ENCODE measurements at places on chromosomes 3 and 15. TPM values are rescaled to one million over a fixed set of nuclear protein-coding genes. Genes with fewer than 3 reads are reported as not detected.

- DNase-seq: no peak
Observed at GRCh38 chr15:41866263-41866703, 27.6 kb downstream of the SPTBN5 start.

DNA sequence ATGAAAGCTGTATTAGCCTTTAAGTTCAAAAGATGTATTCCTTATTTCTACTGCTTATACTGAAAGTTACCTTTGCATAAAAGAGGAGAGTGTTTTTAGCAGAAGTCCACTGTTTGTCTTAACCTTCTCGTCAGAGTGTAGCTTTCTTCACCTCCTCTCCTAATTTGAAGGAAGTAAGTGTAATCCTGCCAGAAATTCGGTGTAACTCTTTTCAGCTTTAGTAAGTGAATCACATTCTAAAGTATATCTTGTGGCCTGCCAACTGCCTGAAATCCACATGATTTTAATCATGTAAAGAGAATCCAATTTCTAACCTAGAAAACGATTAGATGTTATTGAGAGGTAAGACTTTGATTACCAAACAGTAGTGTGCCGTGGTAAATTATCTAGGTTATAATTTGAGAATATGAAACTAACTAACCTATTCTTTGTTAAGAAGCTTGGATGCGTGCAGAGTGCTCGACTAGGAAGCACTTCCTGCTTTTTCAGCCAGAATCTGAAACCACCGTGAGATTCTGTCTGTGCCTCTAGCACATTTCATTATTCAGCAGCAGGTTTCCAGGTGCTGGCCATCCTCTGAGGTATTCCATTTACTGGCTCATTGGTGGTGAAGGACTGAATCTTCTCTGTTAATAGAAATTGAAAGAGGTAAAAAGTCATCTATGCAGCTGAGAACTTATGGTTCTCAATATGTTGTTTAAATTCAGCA lies 7.5 kb downstream of the GYG1 start:
- no peak for DNase-seq

DNA sequence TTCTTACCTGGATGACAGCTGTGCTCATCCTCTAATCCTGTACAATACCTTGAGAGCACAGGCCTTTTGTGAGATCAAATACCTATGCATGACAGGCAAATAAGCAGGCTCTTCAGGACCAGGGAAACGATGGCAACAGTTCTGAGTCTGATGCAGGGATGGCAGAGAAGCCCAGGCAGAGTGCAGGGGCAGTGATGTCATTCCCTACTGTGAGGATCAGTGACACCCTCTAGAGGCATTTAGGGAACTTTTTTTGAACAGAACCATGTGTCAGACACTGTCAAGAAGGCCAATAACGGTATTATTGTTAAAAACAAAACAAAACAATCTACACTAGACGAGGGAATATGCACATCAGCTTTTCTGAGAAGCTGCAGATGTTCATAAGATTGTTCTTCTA lies 314.8 kb upstream of the CTDSPL start:
- peak; percentile 51 for DNase-seq

DNA sequence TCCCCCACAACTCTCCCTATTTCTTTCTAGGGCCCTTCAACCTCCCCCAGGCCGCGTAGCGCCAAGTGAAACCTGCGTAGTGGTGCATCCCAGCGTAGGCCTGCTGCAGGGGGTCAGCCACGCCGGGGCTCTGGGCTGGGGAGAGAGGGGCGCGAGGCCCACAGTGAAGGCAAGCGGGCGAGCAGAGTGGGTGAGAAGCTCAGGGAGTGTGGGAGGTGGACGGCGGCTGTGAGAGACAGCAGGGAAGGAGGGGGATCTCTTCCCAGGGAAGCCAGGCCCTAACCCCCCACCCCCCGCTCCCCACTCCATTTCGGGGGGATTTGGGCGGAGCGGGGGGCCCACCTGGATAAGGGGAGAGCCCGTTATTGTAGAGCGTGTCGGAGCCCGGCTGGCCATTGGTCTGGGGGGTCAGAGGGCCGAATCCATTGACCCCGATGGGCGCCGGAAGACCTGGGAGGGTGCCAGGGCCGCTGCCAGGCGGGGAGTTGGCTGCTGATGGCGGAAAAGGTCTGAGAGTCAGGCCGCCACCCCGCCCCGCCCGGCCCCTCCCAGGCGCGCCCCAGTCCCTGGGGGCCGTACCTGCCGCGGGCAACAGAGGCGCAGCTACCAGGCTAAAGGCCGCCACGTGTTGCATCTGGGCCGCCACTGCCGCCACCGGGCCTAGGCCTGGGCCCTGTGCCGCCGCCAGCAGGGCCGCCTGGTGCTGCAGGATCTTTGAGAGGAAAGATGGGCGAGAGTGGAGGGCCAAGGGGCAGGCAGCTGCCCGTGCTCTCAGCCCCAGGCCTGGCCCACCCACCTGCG lies 16.6 kb upstream of the PARP6 start:
- DNase-seq: no peak

GRCh38 chr15:99130314-99130713 lies 25.4 kb downstream of the SYNM start:
- no peak for DNase-seq

DNA sequence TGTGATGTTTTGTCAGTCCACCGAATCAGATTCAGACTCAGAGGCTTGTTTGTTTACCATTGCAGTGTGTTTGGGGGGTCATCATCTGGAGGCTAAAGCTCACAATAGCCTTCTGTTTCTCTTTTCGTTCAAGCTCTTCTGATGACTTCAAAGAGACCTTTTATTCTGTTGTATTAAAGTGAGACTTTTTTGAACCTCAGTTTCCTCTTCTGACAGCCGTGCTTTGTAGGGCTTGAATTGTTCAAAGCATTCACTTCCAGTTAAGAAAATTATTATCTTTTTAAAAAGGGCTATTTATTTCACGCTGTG lies 1.3 kb downstream of the PXK start:
- no peak for DNase-seq

DNA sequence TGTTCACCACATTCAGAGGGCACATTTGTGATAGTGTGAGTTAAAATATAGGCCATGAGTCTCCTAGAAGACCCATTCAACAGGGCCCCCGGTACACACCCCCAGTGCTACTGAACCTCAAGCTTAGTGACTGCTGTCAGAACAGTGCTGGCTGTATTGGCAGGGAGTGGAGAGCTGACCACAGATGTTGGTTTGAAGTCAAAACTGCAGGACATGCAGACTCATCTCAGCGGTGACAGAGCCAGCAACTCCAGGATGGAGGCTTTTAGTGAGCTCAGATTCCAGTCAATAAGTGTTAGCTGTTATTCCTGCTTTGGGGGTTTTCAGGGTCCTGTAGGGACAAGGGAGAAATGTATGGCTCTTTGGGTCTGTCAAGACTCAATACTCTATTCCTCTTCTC lies 29.1 kb downstream of the PRR20G start:
- DNase-seq: no peak

DNA sequence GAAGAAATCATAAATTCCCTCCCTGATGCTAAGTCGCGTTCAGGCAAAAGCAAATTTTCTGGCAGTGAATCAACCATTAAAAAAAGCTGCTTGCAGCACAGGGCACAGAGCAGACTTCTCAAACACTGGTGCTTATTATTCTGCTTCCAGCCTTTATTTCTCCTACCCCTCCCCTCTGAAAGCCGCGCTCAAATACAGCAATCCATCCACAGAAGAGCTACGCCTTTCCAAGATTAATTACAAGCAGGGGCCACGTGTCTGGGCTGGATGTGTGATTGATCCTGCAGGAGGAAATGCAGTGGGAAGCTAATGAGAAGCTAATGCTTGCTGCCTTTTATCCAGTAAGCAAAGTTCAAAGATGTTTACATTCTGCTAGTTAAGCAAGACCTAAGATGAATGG lies 134.9 kb upstream of the TOPAZ1 start:
- peak; percentile 59 for DNase-seq

- DNase-seq: peak; percentile 89
Observed at GRCh38 chr3:56855856-56856512, 54.2 kb upstream of the ARHGEF3 start.

DNA sequence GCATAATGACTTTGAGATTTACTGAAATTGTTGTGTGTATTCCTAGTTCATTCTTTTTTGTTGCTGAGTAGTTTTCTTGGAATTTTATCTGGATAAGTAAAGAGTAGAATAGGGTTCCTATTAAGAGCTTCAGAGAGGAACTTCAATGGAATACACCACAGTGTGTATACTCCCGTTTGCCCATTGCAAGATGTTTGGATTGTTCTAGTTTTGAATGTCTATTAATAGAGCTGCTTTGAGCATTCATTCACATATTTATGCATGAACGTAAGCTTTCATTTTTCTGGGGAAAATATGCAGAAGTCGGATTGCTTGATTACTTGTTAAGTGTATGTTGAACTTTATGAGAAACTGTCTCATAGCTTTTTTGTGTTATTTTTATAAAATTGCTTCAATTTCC lies 580.5 kb downstream of the OTOL1 start:
- no peak for DNase-seq

- no peak for DNase-seq
Observed at GRCh38 chr3:25558121-25558520, 106.6 kb downstream of the TOP2B start.

GRCh38 chr3:170080605-170081004 lies 42.8 kb downstream of the GPR160 start:
- DNase-seq: no peak

GRCh38 chr3:52534281-52535183 lies 875 bp upstream of the NT5DC2 start:
- peak; percentile 82 for DNase-seq

DNA sequence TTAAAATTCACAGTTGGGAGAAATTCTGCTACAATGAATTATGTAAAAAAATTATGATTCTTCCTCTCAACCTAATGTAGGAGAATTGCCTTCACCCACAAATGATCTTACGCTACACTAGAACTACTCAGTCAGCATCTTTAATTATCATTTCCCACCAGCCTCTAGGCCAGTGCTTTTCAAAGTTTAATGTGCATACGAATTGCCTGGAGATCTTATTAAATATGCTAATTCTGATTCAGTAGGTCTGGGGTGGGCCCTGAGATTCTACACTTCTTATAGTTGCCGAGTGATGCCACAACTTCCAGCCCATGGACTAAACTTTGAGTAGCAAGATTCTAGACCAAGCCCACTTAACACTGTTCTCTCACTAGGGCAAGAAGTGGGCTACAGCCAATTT lies 236.9 kb upstream of the ICE2 start:
- no peak for DNase-seq

GRCh38 chr3:144480416-144480919 lies 508.8 kb downstream of the DIPK2A start:
- no peak for DNase-seq

GRCh38 chr3:25057379-25057778 lies 370.7 kb upstream of the RARB start:
- no peak for DNase-seq

ESYT3 gene
- 4.1 TPM for total RNA-seq

GPD1L gene
- total RNA-seq: 46.7 TPM

RTP3 gene
- total RNA-seq: 1.2 TPM

FBXW12 gene
- total RNA-seq: 6.0 TPM

TRH gene
- total RNA-seq: not detected

SOX14 gene
- total RNA-seq: 0.72 TPM

IL16 gene
- total RNA-seq: 7.2 TPM

CYP1A2 gene
- 0.96 TPM for total RNA-seq

EXD1 gene
- 1.4 TPM for total RNA-seq
